Nucleus accumbens (tissue), 56 donors: ENCODE measurements at places on chromosomes 3 and 15.

GRCh38 chr3:73621388-73621787, 3.4 kb downstream of the PDZRN3 start:
- DNase-seq: no peak

GRCh38 chr3:182650568-182651128, 142.7 kb upstream of the ATP11B start:
- no peak for DNase-seq

GRCh38 chr3:43490640-43491185, 131.1 kb downstream of the ANO10 start:
- no peak for DNase-seq

GRCh38 chr3:114122027-114122709, 56.7 kb downstream of the DRD3 start:
- peak; percentile 56 for DNase-seq

DNA sequence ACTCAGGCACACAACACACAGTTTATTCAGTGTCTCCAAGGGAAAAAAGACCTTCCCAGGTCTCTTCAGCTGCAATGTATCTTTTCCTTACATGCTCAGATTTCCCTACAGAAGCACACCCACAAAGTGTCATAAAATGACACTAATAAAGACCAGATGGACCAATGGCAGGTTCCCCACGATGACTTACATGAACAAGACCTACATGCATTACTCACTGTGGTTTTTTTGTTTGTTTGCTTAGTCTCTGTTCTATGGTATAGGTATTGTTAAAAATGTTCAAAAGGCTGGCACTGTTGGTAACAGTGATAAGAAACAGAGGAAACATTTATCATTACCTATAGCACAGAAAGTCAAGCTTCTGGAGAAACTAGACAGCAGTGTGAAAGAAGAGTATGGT, 318.2 kb upstream of the TMCO5A start:
- no peak for DNase-seq

DNA sequence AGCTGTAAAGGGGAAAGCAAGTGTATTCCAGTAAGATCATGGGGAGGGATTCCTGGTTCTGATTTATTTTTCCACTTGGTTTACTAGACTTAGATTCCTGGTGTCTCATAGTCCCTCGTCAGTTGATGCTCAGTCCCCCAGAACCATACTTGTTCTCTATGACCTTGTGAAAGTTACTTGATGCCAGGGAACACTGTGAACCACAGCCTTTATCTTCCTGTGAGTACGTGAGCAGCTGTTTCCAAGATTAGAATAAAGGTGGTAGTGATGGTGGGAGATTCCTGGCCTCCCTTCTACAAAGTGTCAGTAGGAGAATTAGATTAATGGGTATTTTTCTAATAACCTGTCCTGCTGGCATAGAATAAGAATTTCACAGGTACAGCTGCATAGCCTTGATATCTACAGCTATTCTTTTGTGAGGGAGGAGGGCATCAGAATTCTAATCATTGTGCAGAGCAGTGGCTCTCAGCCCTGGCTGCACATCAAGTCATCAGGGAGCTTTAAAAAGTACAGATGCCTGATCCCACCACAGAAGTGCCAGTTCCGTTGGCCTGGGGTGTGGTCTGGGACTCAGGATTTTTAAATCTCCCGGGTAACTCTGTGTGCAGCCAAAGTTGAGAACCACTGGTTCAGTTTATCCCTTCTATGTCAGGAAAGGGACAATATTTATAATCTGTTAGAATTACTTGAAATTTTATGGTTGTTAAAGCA, 20.0 kb downstream of the GPD1L start:
- no peak for DNase-seq

GRCh38 chr3:146313031-146313745, 62.3 kb upstream of the PLSCR4 start:
- DNase-seq: no peak

- no peak for DNase-seq
These were observed 42.4 kb upstream of the PPIB start for GRCh38 chr15:64205202-64205601.

DNA sequence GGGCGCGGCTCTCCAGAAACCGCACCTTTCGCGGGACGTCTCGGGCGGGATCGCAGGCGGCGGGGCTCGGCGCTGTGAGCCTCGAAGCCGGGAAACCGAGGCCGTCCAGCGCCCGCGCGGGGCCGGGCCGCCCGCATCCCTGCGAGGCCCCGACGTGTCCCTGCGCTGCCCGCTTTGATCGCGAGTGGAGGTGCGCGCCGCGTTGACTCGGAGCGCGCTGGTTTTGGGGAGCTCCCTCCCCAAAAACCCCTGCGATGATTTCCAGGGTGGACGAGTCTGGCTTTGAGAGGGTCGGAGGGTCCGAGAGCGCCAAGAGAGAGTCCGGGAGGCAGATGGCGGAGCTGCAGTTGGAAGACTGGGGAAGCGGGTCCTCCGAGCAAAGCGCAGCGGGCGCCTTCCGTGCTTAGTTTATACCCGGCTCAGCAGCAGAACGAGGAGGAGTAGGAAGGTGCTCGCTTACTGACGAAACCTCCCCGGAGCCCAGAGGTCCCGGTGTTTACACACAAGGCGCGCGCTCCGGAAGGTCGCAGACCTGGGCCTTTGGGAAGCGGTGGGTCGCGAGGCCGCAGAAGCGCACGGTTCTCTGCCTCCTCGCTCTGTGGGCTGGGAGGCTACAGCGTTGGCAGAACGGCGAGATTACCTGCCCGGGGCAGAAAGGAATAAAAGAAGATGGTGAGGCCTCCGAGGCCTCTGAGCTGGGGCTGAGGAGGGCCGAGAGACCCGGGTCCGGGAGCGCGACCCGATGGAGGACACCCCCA, 687 bp downstream of the ALDH1A3 start:
- no peak for DNase-seq

DNA sequence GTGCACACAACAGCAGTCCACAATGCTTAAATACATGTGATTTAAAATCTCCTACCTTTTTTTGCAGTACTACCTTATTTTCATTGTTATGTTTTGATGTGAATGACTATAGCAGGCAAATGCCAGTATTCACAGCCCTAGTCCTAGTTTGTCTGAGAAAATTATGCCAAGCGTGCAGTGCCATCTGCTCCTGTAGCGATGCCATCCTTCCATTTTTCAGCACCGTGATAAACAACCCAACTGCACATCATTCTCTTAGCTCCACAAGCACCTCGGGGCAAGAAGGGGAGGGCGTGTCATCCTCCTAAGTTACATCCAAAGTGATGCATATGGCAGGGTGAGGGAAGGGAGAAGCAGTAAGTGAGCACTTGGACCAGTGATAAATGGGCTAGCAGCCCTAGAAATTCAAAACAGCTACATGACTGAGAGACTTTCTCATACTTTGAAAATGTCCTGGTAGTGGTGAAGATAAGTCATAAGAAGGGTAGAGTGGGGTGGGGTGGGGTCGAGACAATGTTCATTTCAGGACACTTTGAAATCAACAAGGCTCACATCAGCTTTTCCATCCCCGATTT, 198.8 kb downstream of the LSAMP start:
- DNase-seq: no peak
